ENCODE measurements at places on chromosomes 5 and 9.

DNA sequence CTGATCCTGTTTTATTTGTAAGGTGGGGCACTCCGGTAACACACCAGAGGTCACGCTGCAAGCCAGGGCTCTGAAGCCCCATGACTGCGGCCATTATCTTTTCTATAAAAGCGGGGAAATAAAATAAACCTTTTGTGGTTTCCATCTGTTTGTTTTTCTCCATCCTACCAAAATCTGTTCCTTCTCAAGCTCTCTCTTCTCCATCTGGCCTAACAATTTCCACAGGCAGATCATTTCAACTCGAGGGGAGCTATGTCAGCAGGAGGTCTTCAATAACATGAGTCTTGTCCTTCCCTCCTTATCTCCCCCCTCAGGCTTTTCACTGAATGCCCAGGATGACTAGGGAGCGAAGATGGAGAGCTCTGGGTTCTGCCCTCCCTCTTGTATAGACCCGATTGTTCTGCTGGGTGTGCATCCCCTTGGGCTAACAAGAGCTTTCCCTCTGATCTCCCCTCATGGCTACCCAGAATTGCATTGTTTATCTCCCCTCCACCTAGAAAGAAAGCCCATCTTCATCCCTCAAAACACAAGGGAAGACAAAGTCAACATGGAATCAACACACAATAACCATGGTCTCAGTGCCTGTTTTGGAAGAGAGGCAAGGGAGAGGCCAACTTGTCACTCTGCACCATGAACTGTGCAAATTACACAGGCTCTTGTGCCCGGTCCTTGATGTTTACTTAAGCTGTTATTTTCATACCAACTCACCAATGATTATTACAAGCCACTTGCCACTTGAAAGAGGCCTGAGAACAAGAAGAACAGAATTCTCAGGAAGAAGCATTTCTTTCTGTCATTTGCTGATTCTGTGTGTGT is 187.8 kb downstream of the FANCC start:
- no peak for DNase-seq

DNA sequence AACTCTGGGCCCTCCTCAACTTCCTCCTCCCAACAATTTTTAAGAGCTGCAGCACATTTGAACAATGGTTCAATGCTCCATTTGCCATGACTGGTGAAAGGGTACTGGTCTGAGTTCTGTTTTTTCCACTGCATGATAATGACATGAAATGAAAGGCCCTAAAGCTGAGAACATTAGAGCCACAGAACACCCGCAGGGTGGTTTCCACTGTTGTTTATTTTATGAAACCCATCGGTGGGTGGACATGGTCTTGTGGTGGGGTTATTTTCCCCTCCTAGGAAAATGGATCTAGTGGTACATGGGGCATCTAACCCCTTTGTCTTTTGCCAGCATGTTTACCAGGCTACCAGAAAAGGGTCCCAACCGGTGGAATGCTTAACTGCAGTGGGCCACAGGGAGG is 71.8 kb downstream of the SMARCA2 start:
- no peak for DNase-seq

DNA sequence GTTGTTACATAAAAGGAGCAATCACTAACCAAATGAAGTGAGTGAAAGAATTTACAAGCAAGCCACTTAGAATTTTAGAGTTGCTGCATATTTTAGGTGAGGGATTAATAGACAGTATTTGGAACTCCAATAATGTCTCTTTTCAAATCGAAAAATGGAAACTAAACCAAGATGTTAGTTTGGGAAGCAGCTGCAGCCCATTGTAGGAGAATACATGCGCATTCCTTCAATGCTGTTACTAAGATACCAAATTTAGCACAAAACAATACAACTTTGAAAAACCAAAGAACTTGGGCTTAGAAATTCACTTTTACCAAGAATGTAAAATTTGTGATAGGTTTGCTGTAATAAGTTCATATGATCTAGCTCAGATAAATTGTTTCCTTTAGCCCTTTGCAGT is 411.8 kb upstream of the CDH6 start:
- DNase-seq, result no peak

DNA sequence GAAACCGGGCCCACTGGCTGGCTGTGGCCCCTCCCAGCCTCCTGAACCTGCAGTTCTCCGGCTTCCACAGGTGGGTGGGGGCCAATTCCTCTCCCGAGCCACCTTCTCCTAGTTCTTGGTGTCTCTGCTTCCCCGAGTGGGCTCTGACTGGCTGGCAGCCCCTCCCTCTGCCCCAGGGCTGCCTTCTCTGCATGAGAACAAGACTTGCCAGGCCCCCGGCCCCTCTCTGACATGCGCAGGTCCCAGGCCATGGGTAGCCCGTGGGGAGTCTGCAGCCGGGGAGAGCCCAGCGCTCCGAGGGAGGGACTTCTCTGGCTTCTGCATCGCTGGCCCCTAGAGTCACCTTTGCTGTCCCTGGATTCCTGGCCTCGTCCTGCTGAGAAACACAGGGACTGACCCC is 421.7 kb downstream of the IRX2 start:
- DNase-seq, result no peak

DNA sequence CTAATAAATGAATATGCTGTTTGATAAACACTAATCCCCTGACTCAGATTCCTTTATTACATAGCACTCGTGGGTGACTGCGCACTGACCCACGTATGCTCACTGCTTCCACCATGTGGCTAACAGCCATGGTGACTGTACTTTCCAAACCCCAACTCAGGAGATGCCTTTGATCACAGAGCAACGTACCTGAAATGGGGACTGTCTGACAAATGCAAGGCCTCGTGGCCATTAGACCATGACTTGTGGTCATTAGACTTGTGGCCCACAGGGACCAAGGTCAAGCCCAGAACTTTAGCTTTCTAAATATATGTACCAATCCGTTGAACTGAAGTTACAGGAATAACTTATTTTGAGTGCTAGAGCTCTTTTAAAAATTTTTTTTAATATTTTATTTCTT is 46.6 kb downstream of the CYFIP2 start:
- peak; percentile 58 for DNase-seq

DNA sequence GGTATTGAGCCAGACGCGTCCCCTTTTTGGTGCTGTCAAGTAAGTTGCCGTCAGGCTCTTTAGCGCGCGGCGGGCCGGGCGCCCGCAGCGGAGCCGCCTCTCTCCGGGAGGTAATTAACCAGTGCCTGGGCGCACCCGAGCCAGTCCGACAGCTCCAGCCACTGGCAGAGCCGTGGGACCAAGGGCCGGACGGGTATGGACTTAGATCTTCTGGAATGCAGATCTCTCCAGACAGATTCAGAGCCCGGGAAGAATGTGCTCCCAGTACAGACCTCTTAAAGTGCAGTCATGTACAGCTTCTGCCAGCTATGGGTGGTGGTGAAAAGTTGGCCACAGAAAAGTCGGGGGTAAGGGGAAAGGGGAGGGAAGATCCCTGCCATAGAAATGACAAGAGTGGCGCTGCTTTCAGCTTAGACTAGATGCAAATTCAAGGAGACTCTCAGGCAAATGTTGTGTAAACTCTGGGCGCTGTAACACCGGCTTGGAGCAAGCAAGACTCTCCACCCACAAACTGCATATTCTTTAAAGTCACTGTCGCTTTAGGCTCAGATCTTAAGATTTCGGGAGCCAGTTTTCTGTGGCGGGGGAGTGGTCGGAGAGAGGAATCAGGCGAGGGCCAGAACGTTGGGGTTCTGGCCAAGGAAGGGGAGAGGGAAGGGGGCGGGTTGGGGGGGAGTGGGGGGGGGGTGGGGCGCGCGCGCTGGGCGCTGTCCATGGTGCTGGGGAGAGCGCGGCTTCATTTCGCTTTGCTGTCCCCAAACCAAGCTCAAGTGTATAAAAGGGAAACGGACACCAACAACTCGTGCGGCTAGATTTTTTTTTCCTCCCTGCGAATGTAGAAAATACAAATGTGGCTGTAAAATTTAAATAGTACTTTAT is 29.2 kb downstream of the NR2F1 start:
- no peak for DNase-seq

All from stimulated activated CD4-positive, alpha-beta T cell treated with anti-CD3 and anti-CD28 coated beads, Interleukin-4, amount 100 ng/mL, for 1 hour (primary cell).